ENCODE measurements at places on chromosomes 2 and 18.

DNA sequence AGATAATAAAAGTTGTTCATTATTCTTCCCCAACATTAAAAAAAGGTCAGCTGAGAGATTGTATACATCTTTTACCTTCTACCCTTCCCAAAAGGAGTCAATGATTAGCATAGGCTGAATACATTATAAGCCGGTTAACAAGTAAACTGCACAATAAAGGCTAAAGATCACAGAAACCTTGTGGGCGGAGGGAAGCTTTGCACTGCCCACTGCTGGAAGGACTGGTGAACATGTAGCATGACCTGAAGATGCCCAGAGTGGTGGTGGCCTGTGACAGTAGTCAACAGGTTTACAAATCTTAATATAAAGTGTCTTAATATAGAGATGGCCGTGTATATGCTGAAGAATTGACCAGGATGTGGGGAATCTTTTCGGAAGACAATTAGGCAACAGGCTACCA, 35.6 kb downstream of the ARL5A start:
- DNase-seq = no peak

- DNase-seq = no peak
Measured at GRCh38 chr2:75480971-75481836, 79.5 kb downstream of the EVA1A start.

DNA sequence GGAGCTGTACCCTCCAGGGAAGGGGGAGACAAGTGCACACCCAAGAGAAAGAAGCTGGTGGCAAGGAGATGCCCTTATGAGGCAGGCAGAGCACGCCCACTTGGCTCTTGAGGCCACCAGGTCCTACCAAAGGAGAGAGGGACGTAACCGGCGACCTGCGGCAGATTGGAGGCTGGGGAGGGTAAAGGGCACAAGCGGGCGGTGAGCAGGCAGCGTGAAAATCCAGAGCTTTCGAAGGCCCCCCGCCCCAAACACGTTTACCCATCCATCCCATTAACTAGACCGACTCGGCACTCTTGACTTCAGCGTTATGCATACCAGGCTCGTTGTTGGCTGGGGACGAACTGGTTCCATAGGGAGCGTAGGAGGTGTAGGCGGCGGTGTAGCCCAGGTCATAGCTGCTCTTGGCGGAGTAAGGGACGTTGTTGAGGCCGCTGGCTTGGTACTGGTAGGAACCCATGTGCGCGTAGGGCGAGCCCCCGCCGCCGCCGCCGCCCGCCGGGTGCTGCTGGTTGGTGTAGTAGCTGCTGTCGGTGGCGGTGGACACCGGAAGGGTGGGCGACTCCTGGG, 794 bp downstream of the DLX2 start:
- DNase-seq = no peak

GRCh38 chr18:12774982-12775381, 72.1 kb downstream of the PSMG2 start:
- no peak for DNase-seq

- no peak for DNase-seq
Measured at GRCh38 chr2:133766164-133766832, 198.0 kb upstream of the NCKAP5 start.

- DNase-seq = no peak
Measured at GRCh38 chr2:39210846-39211245, 32.9 kb downstream of the CDKL4 start.

- DNase-seq = no peak
Measured at GRCh38 chr2:27885661-27886060, 4.5 kb downstream of the RBKS start.

- no peak for DNase-seq
Measured at GRCh38 chr2:162215162-162215561, 28.1 kb downstream of the FAP start.

- DNase-seq = no peak
Measured at GRCh38 chr2:113230531-113230930, 48.2 kb downstream of the PAX8 start.

GRCh38 chr2:127365211-127365643, 22.5 kb downstream of the MAP3K2 start:
- DNase-seq = no peak

DNA sequence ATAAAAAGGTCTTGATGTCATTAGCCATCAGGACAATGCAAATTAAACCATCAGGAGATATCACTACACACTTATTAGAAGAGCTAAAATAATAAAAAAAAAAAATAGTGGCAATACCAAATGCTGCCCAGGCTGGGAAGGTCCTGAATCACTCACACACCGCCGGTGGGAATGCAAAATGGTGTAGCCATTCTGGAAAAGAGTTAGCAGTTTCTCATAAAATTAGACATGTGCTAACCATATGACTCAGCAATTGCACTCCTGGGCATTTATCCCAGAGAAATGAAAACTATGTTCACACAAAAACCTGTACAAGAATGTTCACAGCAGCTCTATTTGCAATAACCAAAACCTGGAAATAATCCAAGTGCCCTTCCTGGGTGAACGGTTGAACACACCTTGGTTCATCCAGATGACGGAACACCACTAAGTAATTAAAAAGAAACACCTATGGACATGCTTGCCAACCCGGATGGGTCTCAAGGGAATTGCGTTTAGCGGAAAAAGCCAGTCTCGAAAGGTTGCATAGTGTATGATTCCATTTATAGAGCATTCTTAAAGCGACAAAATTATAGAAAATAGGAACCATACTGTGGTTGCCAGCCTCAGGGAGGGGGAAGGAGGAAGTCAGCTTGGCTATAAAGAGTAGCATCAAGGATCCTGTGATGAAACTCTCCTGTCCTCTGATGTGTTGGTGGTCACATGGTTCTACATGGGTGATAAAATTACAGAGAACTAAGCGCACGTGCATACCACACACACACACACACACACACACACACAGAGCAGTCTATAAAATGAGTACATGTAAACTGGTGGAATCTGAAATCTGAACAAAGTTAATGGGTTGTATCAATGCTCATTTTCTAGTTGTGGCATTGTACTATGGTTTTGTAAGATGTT, 4.6 kb downstream of the MBP start:
- DNase-seq = no peak

DNA sequence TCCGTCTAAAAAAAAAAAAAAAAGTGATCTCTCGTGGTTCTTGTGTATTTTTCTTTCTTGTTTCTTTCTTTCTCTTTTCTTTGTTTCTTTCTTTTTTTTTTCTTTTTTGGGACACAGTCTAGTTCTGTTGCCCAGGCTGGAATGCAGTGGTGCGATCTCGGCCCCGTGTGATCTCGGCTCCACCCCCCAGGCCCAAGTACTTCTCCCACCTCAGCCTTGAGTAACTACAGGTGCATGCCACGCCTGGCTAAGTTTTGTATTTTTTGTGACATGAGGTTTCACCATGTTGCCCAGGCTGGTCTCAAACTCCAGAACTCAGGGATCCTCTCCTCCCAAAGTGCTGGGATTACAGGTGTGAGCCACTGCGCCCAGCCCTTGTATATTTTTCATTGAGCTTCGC, 91.4 kb downstream of the TMEM237 start:
- DNase-seq = no peak

- DNase-seq = no peak
Measured at GRCh38 chr2:189982780-189983394, 79.6 kb downstream of the MSTN start.

GRCh38 chr2:235908826-235909225, 259.4 kb downstream of the GBX2 start:
- DNase-seq = no peak

DNA sequence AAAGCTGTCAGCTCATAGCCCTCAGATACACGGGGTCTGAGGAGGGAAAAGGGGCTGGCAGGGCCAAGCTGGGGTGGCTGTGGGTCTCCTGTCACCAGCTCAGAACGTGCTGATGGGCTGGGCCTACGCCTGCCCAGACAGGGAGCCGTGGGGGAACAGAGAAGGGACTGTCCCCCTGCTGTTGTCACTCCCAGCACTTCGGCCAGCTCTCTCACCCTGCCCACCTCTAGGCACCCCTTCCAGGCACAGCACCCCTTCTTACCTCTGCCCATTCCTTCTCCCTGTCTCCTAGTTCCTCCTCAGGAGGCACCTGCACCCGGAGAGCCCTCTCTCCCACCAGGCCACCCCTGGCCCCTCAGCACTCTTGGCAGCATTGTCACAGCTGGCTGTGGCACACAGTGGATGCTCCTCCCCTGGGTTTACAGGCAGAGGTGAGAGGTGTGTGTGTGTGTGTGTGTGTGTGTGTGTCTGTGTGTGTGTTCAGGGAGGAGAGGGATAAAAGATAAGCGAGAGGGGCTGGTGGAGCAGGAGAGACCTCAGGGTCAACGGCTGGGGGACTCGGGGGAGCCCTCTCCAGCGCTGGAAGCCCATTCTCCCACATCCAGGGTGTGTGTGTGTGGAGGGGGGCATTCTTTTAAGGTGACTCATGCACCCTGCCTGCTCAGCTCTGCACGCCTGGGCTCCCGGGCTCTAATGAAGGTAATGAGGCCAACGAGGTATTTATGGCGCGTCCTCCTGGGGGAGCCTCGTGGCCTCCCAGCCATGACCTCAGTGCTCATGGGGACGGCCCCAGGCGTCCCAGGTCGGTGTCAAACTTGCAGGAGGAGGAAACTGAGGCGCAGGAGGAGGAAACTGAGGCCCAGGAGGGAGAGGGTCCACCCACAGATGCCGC, 66.1 kb upstream of the SMAD7 start:
- DNase-seq = no peak

- DNase-seq = no peak
Measured at GRCh38 chr2:216533609-216534008, 35.0 kb downstream of the RPL37A start.

GRCh38 chr2:214127571-214127970, 283.3 kb upstream of the VWC2L start:
- no peak for DNase-seq

GRCh38 chr2:172710584-172711047, 25.0 kb upstream of the RAPGEF4 start:
- no peak for DNase-seq

- DNase-seq = no peak
Measured at GRCh38 chr2:152924722-152925121, 206.3 kb downstream of the ARL6IP6 start.

DNA sequence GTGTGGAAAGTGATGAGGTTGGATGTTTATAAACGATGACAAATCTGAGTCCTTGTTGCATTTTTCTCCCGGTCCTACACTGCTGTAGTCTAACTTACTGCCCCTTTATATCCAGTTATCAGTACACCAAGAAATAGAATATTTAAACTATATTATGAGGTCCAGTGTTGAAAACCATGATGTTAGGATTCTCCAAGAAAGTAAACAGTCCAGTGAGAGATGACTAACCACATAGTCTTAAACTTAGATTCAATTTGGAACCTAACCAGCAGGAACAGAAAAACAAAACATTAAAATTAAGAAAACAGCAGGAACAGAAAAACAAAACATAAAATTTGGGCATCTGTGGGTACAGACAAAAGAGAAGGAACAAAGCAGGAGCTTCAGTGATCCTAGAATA, 143.2 kb downstream of the TPGS2 start:
- no peak for DNase-seq

DNA sequence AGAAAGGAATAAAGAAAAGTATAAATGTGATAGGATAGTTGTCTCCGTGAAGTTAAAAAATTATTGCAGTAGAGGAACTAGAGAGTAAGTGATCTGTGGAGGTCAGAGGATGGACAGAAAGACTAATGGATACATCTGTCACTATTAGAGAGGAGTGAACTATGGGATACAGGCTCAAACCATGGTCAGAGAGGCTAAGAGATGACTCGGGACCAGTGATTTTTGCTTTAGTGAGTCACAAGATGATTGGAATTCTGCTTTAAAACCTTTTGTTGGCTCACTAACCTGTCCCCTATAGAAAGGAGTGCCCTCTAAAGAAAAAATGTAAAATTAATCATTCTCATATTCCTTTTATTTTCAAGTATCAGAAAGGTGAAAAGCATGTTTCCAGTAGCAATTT, 30.3 kb downstream of the ALMS1 start:
- no peak for DNase-seq

DNA sequence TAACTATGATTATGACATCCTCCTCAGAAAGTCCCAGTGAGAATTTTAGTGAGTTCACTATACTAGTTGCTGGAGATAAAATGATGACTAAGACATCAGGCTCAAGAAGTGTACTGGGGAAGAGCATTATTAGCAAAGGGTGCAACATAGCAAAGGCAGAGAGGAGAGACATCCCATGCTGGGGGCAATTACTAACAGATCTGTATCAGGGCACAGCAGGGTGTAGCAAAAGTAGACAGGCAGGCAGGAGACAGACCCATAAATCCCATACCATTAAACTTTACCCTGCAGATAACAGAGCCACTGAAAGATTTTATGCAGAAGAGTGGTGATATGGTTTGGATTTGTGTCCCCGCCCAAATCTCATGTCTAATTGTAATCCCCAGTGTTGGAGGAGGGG, 161.7 kb downstream of the SP3 start:
- no peak for DNase-seq

DNA sequence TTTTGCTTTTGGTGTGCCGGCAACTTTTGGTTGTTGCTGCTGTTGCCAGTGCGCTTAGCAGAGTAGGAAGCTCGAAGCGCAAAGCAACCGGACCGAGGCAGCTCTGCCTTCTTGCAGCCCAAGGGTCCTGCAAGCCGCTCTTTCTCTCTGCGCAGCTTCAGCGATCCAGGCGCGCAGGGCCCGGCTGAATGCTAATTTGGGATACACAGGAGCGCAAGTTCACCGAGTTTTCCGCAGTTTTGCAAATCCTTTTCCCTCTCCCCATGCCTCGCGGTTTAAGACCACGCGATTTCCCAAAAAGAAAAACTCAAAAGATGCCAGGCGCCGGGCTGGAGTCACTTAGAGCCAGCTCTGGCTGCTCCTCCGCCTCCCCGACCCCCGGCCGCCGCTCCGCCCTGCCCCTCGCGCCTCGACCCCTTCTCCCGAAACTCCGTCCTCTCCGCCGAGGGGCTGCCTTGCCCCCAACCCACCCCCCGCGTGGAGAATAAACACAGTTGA, 13.5 kb upstream of the SIX3 start:
- DNase-seq = no peak

DNA sequence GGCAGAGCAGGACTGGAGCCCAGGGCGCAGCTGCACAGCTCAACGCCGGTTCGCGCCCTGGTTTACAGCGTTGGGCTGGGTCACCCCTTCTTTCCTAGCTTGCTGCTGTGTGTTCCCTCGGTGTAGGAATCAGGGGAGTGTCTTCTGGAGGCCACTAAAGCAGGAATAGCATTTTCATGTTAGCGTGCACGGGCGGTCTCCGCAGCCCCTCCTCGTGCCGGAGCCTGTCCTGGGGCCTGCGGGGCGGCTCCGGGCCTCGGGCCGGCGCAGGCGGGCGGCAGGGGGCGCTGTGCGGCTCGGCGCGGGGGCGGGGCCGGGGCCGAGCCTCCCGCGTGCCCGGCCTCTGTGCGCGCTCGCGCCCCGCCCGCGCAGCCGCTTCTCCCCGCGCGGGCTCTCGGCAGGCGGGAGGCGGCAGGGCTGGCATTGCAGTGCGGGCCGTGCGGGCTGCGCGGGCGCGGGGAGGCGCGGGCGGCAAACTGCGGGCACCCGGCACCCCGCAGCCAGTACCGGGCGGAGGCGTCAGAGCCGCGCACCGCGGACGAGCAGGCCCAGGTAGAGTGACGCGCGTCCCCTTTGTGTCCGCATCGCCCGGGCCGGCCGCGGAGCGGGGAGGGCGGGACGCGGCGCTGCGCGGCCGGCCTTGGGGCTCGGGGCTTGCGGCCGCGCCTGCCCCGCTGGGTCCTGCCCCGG, at the start of gene RNF144A:
Gene RNF144A (plus strand): TSS at position 342 of the 690 bp plus-strand sequence. CDS start 79,515 bp downstream, outside the sequence.
- DNase-seq = peak; percentile 66

GRCh38 chr2:191676790-191677645, 918 bp upstream of the NABP1 start:
- DNase-seq = no peak

GRCh38 chr2:27294928-27295327, 12.7 kb downstream of the TRIM54 start:
- no peak for DNase-seq
